CD4-positive, alpha-beta T cell treated with Interleukin-15 for 1 hour (primary cell): ENCODE measurements at places on chromosomes 7 and 10.

DNA sequence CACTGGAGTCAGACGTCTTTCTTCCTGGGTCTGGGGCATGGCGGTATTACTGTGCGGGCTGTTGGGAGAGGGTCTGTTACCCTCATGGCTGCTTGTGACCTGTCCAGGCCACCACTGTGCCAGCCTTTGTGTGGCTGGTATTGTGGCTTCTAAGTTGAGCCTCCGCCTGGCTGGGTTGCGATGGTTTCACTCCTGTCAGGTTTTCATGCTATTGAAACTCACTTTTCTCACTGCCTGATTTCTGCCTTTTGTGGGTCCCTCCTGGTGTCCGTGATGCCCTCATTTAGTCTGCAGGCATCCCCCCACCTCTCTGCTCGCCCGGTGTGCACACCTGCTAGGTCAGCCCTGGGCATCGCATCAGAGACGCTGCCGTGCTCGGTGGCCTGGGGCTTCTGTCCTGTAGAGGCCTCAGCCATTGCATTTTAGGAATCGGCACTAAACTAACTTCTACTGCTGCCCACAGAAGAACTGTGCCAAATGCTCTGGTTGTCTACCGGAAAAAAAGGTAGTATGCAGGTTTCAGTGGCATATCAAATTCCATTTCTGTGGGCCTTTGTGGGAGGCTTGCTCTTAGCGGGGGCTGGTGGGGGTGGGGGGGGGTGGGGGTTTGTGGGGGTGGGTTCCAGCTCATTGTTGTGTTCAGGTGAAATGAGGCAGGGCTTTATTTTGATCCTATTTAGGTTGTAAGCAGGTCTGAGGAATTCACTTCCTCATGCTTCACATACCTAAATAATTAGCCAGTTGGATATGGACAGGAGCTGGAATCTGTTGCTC lies 64.3 kb downstream of the MGMT start:
- DNase-seq = no peak

GRCh38 chr7:55366461-55367070 lies 1.4 kb downstream of the LANCL2 start:
- no peak for DNase-seq

GRCh38 chr7:103944230-103944900 lies 45.1 kb downstream of the RELN start:
- DNase-seq = no peak

DNA sequence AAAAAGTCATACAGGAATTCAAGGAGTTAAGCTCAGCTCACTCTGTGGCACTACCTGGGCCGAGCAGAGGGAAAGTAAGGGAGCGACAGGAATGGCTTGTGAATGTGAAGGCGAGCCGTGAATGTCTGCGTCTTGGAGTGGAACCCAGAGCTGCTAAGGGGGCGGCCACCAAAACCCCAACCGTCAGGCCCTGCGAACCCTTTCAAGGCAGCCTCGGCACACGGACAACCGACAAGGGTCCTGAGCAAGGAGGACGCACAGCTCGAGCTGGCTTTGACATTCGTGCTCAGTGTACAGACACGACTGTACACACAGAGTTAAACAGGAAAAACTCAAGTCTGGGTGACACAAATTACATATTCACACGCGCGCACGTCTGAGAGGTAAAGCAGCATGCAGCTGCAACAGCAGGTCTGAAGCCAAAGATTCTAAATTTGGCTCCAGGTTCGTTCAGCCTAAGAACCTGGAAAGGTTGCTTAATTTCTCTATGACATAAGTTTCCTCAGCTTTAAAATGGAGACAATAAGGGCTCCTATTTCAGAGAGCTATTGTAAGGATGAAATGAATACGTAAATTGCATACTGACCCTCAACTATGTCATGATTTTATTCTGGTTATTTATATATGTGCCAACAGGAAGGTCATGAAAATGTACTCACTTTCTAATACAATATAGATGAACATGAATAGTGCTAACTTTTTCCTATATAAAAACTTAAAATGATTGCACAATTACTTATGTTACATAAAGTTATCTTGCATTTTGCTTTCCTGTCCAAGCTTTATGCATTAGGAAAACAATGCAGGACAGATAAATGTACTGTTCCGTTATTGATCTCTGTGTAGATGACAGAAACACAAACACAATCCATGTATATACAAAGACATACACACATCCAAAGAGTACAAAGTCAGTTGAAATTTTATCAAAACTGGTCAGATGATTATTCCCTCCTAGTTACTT lies 192.9 kb downstream of the ZMYND11 start:
- DNase-seq = no peak

GRCh38 chr10:76354212-76354738 lies 922.9 kb downstream of the LRMDA start:
- no peak for DNase-seq

DNA sequence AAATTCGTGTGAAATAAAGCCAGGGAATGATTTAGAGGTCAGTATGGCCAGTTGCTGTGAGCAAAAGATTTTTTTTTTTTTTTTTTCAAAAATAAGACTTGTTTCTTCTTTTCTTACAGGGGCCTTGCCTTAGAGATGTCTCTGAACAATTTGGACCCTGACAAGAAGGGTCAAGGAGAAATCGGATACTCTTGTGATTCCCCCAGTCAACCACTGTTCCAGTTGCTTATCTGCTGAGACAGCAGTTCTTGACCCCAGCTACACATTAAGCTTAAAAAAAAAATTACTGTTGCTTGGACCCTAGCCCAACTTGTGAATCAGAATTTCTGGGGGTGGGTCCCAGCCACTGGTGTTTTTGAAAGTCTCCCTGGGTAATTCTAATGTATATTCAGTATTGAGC lies 12.0 kb upstream of the FMC1 start:
- DNase-seq = no peak

DNA sequence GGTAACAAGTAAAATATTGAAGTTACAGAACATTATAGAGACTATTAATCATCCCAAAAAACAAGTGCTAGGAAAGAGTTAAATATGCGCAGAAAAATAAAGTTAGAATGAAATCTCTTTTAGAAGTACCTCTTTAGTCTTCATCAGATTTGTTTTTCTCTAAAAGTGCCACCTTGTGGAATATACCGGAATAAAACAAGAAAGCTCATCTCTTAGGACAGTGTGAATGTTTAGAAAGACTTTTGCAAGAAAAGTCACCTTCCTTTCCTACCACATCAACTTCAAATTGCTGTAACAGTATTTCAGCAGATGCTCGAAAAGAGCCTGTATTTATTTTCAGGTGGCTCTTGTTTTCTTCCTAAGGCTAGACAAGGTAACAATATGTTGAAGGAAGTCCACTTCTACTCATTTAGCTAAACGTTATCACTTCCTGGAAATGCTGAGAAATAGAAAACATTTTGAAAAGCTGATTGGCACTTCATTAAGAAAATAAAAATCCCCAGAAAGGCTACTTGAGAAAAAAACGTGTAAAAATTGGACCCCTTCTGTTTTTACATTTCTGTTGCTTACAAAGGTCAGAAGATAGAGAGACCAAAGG lies 19.8 kb upstream of the FAM133B start:
- DNase-seq = no peak

- no peak for DNase-seq
These were observed 11.6 kb downstream of the IMPDH1 start for GRCh38 chr7:128398016-128398840.
